HCT116 (cell line): ENCODE measurements at places on chromosomes 4 and X. TPM values are rescaled to one million over a fixed set of nuclear protein-coding genes. Genes with fewer than 3 reads are reported as not detected.

GRCh38 chr4:137738375-137738990 lies 206.2 kb upstream of the PCDH18 start:
- no peaks in the 10 kb centered on the region for H3K36me3 ChIP-seq
- no peak overlapping the region for H3K27ac ChIP-seq
- no peaks in the 10 kb centered on the region for H3K4me1 ChIP-seq
- DNase-seq: no peak
- H3K4me3 ChIP-seq: no peak overlapping the region

The SCRG1 gene
- total RNA-seq: not detected

The ENPEP gene
- 4.5 TPM for total RNA-seq

GRCh38 chrX:47093248-47093647 lies 15.0 kb downstream of the RGN start:
- no peak overlapping the region for H3K4me3 ChIP-seq
- H3K36me3 ChIP-seq: no peaks in the 10 kb centered on the region
- H3K27ac ChIP-seq: no peak overlapping the region
- H3K4me1 ChIP-seq: no peaks in the 10 kb centered on the region
- no peaks in the 10 kb centered on the region for H3K27me3 ChIP-seq

DNA sequence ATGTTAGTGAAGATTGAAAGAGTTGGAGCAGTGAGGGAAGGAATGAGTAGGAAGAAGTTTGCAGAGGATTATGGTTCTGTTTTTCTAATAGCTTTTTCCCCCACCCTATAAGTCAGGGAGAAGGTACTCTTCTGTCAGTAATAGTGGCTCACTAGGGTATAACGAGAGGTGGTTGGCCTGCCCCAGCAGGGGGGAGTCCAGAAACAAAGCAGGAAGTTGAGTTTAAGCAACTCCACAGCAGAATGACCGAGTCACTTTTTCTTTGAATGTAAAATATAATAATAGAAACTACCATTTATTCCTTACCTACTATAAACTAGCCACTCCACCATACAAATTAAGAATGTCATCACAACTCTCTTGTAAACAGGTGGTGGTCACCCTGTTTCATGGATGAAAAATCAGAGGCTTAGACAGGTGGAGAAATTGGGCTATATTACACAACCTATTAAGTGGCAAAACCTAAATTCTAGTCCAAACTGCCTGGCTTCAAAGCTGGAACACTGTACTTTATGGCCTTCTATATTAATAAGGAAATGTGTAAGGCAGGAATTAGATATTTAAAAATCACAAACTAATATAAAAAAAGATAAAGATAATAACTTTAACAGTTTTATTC lies 21.9 kb downstream of the AP1AR start:
- H3K27ac ChIP-seq: no peak overlapping the region
- no peak for DNase-seq
- H3K36me3 ChIP-seq: peaks cover 4% of the 10 kb centered on the region
- H3K27me3 ChIP-seq: no peaks in the 10 kb centered on the region
- H3K4me3 ChIP-seq: no peak overlapping the region
